Mesenteric fat pad (tissue), 1 donor: ENCODE measurements at places on chromosomes 4 and X. TPM values are rescaled to one million over a fixed set of nuclear protein-coding genes. Genes with fewer than 3 reads are reported as not detected.

DNA sequence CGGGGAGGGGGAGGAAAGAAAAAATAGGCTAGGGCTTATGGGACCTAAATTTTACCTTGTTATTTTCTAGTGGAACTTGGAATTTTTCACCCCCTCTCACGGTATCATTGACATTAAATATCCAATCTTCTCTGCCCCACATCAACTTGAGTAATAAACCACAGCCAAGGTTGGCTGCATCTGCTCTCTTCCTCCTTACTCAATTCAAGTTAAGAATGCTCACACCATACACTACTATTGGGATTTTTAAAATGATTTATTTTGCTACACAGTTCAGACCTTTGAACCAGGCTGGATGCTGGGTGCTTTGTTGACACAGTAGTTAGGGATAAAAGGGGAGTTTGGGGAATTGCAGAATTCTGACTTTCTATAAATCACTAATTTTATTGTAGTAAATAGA, 78.2 kb upstream of the DHX15 start:
- no peak for DNase-seq

DNA sequence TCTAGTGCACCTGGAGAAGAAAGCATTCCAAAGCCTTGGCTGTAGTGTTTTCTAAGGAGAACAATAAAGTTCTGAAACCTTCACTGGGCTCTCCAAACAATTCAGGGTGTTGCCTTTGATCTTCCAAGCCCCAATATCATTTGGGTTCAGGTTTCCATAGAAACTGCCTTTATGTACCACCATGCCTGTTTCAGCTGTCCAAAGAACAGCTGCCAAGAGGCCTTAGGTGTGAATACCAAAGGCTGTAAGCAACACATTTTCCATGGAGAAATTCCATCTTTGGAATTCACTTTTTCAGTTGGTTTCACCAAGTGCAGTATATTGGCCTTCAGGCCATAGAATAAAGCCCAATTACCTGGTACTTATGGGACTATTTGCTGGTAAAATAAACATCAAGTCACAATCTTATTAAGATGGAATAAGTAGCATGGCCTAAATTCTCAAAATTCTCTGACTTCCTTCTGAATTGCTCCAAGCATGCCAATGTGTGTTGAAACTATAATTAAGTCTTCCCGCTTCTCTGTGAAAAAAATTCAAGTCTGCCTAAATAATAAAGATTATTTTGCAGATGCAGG, 61.9 kb downstream of the COX18 start:
- no peak for DNase-seq

- no peak for DNase-seq
These were observed 3.4 kb downstream of the SLC38A5 start for GRCh38 chrX:48466696-48467095.

- no peak for DNase-seq
These were observed 1.6 kb upstream of the GIMD1 start for GRCh38 chr4:106370214-106370613.

DNA sequence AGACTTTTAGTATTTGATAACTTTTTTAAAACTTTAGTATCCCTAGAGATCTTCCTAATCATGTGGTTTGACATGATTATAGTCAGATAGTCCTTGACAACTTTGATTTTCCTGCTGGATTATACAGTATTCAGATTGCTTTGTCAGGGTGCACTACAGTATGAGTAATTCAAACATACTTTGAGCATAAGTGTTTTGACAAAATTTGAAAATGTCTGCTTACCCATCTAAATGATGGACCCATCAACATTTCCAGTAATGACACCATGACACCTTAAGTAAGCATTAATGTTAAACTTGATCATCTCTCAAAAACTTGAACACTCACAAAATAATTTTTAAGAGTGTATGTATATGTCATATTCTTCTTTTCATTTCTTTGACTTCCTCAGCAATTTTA, 514.5 kb upstream of the SMIM31 start:
- DNase-seq = no peak

- DNase-seq = peak; percentile 71
These were observed 58.4 kb upstream of the CBR4 start for GRCh38 chr4:169068423-169068822.

DNA sequence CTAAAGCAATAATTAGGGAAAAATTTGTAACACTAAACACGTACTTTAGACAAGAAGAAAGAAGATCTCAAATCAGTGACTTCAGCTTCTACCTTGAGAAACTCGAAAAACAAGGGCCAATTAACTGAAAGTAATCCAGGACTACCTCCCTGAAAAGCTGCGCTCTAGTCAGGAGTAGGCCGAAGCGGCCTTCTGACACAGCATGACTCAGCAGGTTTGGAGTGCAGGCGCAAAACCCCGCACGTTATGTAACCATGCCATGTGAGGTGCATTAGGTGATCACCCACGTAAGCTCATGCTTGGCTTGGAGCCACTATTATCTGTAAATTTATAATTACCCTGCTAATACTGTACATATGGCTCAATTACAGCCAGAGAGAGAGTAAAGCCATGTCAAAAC, 52.8 kb upstream of the CCDC149 start:
- no peak for DNase-seq

GRCh38 chrX:97850911-97851310, 967.2 kb downstream of the RPA4 start:
- no peak for DNase-seq

- no peak for DNase-seq
These were observed 8.8 kb upstream of the IDS start for GRCh38 chrX:149513825-149514428.

- DNase-seq = no peak
These were observed 429.9 kb downstream of the AFF2 start for GRCh38 chrX:148930206-148930729.

DNA sequence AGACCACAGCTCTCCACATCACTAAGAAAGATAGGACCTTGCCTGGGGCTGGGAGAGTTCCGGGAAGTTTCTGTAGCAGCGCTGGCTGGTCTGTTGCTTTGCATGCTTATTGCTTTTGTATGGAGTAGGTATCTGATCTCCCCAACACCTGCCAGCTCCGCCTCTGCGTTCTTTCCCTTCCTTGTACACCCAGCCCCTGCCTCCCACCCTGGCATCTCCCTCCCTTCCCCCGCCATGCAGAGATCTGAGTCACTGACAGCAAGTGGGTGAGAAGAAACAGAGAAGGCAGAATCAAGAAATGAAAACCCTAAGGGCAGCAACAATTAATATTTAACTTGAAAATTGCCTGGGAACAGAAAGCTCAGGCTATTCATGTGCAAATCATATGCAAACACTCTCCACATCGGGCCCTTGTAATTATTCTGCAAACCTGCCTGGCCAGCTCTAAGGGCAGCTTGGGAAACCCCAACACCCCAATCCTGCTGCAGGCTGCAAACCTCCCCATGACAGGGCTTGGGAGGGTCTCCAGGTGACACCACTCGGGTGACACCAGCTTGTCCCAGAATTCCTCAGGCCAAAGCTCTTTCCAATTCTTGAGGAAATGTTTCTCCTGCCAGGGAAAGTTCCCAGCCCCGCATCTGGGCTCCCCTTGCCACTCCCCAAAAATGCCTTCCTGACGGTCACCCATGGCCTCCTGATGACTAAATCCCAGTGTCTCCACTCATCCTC, 257.2 kb downstream of the FBXW7 start:
- no peak for DNase-seq

DNA sequence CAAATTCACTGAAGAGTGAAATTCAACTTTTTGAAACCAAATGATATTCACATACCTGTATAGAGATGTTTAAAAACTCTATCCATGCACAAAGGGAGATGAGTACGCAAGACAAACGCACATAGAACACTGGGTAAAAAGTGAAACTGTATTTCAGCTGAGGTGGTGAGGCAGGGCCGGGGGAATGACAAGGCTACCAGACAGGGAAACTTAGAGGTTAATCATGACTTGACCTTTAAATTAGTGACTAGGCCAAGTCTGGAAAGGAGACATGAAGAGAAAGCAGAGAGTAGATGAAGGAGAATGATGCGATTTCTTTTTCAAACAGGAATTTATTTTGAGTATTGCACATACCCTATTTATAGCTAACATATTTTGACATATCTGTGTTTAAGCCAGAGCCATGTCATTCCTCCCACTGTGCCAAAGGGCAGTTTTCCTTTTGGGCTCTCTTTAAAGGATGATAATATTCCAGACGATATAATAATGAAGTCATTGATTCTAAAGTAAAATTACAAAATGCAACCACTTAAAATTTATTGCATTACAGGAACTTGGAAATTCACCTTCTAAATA, 49.4 kb downstream of the ARHGEF6 start:
- DNase-seq = no peak

DNA sequence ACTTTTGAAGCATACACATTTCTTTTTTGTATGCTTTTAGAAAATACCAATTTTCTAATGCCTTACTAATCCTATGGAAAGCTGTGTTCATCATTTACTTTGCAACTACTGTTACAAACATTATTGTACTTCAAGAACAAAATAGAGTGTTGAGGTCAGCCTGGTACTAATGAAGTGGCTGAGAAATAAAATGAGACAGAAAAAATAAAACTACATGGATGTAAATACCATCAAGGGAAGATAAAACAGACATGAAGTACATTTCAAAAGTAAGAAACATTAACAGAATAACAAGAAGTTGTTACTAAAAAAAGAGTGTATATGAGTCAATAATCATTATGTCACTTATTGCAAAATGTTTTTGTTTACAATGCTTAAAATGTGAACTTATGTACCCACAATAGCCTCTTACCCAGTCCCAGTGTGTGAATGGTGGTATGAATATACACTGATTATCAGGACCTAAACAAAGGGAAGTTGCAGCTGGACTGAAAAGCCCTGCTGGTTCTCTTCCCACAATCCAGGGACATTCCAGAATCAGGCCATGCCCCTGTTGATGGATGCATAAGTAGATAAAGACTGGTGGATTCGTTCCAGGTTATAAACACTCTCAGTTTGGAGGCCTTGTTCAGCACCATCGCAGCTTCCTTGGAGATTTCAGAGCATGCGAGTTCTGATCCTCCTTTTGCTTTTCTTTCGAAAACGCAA, 2.4 kb upstream of the CSN3 start:
- DNase-seq = no peak

- DNase-seq = no peak
These were observed 12.0 kb downstream of the NHSL2 start for GRCh38 chrX:71922686-71923085.

DNA sequence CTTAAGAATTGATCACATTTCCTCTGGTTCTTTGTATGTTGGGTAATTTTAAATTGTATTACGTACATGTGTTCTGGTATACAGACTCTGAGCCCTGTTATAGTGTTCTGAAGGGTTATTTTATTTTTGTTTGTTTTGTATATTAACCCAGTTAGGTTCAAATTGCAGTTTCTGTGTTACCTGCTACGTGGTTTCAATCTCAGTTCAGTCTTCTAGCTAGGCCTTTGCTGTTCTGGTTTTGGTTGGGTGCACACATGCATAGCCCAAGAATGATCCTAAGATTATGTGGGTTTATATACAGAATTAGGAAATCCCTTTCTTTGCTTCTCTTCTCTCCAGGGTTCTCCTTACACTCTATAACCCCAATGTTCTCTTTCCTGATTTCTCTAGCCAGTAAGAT, 161.0 kb downstream of the PPP1R2C start:
- no peak for DNase-seq

GRCh38 chr4:123106747-123107146, 184.3 kb upstream of the NUDT6 start:
- DNase-seq = no peak

DNA sequence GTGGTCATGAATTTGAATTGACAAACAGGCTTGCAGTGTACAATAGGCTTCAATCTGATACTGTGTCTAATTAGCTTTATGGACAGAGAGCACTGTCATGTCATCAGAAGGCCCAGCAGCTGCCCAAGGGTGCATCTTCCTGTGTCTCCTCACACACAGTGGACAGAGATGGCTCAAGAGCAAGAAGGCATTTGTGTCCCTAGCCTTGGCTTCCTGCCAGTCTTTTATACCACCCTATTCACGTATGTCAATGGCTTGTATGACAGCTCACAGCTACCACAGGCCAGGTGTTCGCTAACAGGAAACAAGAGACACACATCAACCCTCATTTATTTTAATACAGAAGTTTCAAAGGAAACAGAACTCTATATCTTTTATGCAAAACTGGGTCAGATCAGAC, 874.0 kb upstream of the AGA start:
- DNase-seq = no peak

GRCh38 chr4:25172961-25173915, 13.0 kb upstream of the SEPSECS start:
- DNase-seq = no peak

DNA sequence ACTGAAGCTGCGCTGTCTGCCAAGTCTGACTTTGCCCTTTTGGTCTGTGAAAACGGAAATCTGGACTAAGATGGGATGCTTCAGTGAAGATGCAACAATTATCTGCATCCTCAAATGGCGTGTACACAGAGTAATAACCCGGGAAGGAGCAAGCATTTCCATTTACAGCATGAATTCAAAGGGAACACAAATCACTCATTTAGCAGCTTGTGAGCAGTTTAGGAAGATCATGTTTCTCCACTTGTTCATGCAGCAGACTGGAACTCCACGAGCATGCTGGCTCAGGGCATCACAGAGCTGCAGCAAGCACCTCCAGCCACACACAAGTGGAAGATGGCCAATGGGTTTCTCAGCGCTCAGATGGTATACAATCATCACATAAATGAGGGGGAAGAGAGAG, 175.5 kb downstream of the NLGN4X start:
- no peak for DNase-seq

DNA sequence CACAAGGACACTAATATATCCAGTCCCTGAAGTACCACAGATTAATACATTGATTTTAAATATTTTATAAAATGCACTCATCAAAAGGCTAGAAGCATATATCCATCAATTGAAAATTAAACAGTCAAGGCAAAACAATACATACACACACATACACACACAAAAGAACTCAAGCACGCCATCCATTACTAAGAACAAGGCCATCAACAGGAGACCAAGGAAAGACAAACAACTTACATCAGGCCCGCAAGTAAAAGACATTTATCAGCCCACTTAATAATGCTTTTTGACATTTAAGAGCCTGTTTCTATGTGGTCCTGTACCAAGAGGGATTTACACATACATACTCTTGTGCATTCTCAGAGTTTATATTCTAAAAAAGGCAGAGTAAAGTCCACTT, 50.0 kb upstream of the ZNF827 start:
- no peak for DNase-seq

- DNase-seq = no peak
These were observed 107.4 kb upstream of the FTHL17 start for GRCh38 chrX:31179203-31179602.

GRCh38 chr4:76782837-76783236, 115.1 kb downstream of the SOWAHB start:
- DNase-seq = no peak

GRCh38 chrX:34288782-34289181, 156.7 kb upstream of the FAM47A start:
- DNase-seq = no peak

The UVSSA gene
- 19.0 TPM for total RNA-seq

The UGT2B15 gene
- total RNA-seq = not detected

The TMSB15B gene
- 1.7 TPM for total RNA-seq

The KLB gene
- total RNA-seq = 7.4 TPM

The PDGFRA gene
- 181 TPM for total RNA-seq

The MAGEA2 gene
- total RNA-seq = not detected

The PABPC1L2A gene
- not detected for total RNA-seq

The RIPPLY1 gene
- not detected for total RNA-seq

The GYPA gene
- total RNA-seq = not detected
